ENCODE measurements at places on chromosomes 7 and 10.

DNA sequence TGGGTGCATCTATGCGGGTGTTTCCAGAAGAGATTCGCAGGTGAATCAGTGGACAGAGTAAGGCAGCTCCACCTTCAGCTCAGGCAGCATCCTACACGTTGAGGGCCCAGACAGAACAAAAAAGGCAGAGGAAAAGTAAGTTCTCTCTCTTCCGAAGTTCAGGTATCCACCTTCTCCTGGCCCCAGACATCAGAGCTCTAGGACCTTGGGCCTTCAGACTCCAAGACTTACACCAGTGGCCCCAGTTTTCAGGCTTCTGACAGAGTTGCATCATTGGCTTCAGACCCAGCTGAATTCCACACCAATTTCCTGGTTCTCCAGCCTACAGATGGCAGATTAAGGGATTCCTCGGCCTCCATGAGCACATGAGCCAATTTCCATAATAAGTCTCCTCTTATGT, 102.2 kb upstream of the GPR26 start:
- no peak for DNase-seq

- DNase-seq, result no peak
Measured at GRCh38 chr10:29102636-29103035, 186.2 kb upstream of the LYZL1 start.

DNA sequence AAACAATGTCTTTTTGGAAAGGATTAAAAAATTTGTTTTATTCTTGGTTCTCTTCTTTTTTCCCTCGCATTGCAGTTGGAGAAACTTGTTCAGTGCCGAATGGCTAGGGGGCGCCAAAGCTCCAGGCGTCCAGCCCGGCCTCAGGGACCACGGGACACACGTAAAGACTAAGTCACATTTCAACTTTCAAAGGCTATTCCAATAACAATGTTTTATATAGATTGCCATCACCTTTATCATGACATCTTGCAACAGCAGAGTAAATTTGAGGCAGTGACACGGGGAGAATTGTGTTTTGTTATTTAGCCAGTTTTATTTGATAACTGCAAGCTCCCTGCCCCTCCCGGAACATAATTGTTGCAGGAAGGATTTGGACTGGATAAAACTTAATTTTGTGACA, 2.2 kb upstream of the IGFBP3 start:
- no peak for DNase-seq

GRCh38 chr10:116741391-116742351, 695 bp downstream of the HSPA12A start:
- DNase-seq, result no peak

DNA sequence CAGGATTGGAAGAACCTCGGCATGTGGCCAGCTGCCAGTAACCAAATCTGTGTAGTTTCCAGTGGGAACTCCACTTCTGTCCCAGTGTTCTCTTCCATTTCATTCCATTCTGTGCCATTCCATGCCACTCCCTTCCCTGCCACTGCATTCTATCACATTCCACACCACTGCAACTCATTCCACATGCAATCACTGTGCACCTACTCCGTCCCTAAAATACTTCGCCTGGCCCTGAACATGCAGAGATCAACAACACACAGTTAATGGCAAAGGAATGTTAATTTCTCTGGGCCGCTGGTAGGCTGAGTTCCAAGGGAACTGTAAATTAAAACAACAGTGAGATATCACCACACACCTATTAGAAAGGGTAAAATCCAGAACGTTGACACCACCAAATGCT, 64.8 kb downstream of the AKR1B1 start:
- no peak for DNase-seq

DNA sequence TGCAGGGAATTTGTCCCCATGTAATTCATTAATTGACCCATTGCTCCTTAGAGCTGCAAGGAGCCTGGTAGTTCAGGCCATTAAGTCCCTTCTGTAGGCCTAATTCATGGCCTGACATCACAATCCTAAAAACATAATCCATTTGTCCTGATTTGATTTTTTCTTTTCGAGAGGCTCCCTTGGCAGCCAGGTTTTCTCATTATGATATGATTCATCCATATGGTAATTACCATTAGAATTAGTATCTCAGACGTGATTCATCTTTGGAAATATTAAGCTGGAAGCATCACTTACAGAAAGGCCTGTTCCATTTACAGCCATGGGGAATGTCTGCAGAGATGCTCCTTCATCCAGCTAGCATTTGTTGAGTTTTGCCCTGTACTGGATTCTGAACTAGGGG, 128.5 kb downstream of the PLCE1 start:
- no peak for DNase-seq

- DNase-seq, result no peak
Measured at GRCh38 chr7:4745265-4745919, 30.0 kb upstream of the AP5Z1 start.

- no peak for DNase-seq
Measured at GRCh38 chr7:45105588-45106188, 5.8 kb downstream of the TBRG4 start.

DNA sequence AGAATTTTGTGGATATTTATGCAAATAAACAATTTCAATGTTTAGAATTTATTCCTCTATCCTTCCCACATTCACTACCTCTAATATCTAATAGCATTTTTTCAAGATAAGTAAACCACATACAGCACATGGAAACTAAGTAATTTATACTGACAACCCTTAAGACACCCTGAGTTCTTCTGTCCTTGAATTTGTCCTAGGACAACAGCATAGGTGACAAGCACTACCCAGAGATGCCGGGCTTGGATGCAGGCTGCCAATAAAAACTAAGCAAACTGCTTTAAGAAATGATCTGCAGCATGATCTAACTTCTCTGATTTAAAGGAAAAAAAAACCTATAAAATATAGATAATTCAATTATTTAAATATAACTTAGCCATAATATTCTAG, 22.7 kb downstream of the NT5C3A start:
- no peak for DNase-seq

DNA sequence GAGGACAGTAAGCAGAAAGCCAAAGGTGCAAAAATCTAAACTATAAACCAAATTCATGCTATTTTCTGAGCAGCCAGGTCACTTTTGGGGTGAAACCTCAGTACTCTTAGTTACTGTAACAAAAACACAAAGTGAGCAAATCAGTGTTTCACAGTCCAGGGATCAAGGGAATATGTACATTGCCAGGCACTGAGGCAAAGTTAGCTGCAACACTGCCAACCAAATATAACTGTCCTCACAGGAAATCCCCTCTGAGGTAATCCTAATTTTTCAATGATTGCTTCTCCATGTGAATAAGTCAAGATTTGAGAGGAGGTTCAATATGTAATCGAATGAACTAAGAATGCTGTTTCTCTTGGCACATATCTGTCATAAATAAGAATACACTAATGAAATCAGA, 229.7 kb downstream of the TSPAN12 start:
- no peak for DNase-seq

DNA sequence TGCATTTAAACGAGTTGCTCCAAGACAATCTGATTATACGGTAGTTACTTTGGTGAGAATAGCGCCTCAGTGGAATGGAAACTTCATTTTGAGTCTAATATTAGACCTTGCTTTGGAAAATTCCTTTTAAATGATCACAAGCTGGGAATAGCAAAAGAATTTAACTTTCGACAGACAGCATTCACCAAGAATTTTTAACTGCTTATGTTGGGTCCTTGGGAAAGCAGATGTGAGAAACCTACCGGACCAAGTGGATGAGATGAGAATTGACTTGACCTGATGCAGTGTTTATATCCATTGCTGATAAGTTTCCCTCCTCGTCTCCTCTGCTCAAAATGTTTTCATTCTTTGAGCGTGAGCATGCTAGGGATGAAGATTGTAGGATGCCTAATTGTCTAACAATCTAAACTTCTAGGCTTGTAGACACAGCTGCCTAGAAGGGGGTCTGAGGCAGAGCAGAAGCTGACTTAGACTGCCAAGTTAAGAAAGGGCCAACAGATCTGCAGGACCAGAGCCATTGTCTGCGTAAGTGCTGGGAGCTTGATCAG, 126.9 kb downstream of the CNNM2 start:
- DNase-seq, result peak; percentile 85

- no peak for DNase-seq
Measured at GRCh38 chr10:75620356-75620755, 188.9 kb downstream of the LRMDA start.

GRCh38 chr10:132539894-132540293, 2.3 kb downstream of the INPP5A start:
- peak; percentile 55 for DNase-seq

DNA sequence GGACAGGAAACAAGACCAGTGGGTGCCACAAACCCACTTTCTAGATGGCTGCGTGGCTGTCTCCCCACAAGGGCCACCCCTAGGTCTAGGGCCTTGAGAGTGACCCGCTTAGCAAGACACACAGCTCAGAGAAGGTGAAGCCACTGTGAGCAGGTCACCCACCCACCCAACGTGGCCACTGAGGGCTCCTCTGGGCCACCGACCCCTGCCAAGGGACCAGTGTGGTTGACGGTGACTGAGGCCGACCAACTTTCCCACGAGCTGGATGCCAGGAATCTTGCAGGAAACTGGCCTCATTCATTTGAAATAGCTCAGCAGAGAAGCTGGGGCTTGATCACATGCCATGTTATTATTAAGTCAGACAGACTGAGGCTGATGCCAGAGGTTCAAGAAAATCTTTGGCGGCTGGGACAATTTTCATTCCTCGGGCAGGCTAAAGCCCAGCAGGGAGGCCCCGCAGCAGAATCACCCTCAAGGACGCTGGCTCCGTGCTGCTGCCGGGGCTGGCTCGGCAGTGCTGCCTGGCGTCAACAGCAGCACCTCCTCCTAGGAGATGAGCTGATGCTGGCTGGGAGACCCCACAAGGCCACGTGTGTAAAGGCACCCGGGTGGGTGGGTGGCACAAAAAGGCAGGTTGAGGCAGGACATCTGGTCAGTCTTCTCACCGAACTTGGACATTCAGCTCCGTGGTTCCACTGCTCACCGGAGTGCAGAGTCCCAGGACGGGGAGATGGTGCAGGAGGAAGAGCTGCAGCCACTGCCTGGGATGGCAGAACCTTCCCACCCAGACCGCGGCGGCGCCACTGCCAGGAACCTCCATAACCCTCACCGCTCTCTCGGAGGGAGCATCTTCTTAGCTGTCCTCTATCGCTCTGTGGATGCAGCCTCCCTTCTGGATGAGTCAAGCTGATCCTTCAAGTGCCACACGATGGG, 57.8 kb downstream of the ZRANB1 start:
- DNase-seq, result peak; percentile 43

DNA sequence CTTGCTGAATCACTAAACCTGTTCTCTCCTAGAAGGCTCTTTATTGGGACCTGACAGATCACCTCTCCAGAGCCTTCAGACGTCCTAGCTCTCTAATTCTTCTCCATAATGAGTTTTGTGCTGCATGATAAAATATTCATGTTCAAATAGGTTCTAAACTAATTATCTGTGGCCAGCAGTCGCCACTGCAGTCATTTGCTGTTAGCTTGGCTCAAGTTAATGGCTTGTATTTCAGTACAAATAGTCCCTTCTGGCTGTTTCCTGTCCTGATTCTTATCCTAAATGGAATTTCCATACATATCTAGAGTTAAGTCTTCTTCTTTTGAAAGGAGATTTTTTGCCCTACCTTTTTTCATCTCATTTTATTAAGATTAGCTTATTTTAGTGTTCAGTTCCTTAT, 303.2 kb downstream of the EXOC4 start:
- no peak for DNase-seq
